Fibroblast of skin of left biceps (primary cell): ENCODE measurements at places on chromosomes 2 and 18.

- no peak for DNase-seq
Observed at GRCh38 chr2:195044801-195045200, 612.2 kb upstream of the SLC39A10 start.

- no peak for DNase-seq
Observed at GRCh38 chr18:43155842-43156241, 40.4 kb upstream of the RIT2 start.

GRCh38 chr2:932320-933115, 18.1 kb upstream of the SNTG2 start:
- no peak for DNase-seq

DNA sequence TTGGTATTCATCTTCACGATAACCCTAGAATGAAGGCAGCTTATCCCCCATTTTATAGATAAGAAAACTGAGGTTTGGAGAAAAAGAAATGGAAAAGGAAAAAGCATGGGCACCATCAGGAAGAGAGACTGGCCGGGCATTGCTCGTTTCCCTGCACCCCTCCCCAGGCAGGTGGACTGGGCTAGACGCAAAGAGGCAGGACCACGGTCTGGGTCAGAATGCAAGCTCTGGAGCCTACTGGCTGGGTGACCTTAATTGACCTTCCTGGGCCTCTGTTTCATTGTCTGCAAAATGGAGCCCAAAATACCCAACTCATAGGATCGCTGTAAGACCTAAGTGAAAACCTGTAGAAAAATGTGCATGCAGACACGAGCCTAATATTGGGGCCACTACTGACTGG, 135.3 kb upstream of the GLI2 start:
- DNase-seq, result no peak

- peak; percentile 94 for DNase-seq
Observed at GRCh38 chr18:12947285-12948049, at the start of gene SEH1L. Gene SEH1L (plus strand): TSS chr18:12948011. CDS start chr18:12948122, 111 bp downstream.

DNA sequence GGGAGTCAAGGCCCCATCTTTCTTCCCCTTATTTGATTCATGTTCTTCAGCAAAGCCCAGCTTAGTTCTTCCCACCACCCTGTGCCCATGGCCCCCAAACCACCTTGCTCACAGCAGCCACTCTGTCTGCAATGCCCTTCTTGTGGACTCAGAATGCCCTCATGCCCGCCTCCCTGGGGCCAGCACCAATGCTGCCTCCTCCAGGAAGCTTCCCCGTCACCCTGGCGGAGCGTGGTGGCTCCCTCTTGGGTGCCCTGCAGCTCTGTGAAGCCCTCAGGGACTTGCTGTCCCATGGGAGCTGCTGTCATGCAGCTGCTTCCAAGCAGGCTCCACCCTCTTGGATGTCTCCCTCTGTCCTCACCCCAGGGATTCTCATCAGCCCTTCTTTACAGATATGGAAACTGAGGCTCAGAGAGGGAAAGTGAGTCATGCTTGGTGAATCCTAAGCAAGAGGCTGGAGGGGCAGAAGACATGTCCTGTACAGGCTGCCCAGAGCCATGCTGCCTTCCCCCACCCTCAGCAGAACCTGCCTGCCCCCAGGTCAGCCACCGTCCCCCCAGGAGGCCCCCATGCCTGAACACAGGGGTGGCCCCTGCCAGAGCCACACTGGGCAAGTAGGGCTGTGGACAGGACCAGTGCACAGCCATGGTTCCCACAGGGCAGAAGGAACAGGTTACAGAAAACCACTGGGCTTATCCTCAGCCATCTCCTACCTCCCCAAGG, 11.8 kb upstream of the DUSP2 start:
- DNase-seq, result no peak

DNA sequence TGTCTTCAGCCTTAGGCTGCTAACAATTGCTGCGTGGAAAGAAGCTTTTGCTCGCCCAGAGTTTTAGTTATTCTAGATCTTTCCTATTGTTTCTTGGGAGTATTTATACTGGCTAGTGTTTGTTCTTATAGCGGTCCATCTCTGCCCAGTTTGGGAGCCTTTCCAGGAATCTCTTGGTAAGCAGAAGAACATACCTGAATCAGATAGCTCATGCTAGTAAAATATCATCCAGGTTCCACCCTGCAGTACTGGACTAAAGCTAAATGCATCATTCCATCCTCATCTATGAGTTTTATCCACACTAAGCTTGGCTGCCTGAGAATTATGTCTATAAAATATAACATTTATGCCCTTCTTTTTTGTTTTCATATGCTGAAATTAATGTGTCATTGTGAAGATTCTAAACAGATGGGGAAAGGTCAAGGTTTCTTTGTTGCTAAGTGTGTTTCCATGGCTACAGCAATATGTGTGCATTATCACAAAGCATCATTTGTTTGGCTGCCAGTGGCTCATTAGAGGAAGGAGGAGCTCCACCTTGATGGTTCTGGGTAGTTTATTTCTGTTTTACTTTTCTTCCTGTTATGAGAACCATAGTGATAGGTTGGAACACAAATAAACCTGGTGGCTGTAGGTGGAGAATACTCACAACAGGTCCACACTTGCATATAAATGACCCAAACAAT, 182.8 kb downstream of the PIK3C3 start:
- DNase-seq, result no peak

DNA sequence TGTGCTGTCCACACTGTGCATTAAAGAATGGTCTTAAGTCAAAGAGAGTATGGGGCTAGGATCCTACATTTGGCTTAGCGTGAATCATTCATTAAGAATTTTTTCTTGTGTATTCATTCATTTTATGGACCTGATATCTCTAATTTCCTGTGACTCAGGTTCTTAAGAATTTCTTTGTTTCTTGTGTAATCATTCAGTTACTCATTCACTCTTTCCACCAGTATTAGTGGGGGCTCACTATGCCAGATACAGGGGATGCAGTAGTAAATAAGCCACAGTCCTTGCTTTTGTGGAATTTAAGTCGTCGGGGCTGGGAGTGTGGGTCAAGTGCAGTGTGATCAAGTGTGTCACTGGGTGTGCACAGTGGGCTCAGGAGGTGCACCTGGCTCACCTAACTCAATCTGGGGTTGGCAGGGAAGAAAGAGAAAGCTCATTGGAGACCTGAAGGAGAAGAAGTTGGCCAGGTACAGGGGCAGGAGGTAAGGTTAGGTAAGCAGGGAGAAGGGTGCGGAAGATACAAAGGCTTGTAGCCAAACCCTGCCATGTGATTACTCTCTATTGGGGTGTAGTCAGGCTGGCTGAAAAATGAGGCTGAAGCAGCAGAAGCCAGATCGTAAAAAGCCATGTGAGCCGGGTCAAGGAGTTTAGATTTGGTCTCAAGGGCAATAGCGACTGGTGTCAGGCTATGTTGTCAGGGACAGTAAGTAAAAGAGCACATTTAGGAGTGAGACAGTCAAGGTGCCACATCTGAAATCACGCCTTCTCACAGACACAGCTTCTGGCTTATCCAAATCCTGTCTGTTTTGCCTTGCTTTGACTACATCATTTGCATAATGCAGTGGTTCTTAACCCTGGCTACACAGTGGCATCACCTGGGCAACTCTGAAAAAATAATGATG, 67.2 kb downstream of the KCTD1 start:
- DNase-seq, result peak; percentile 89

- no peak for DNase-seq
Observed at GRCh38 chr2:20453087-20453486, 6.2 kb downstream of the RHOB start.

DNA sequence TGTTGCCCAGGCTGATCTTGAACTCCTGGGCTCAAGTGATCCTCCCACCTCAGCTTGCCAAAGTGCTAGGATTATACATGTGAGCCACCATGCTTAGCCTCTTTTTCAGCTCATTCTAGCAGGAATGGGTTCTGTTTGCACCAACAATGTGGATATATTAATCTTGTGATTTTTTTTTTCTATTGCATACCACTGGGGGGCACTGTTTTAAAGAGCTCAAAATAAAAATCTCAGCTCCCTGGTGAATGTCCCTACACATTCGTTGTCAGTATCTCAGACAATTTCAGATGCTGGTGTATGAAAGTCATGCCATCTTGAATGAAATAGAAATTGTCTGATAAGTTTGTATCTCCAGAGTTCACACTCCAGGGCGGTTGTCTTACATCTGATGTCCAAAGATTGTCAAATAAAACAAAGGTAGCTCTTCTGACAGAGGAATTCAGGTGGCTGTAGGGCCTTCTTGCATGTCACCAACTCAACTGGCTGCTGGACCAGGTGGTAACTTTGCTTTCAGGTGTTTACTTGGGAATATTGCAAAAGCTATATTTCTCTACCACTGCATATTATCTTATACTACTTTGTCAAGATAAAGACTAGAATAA, 3.1 kb upstream of the MATN3 start:
- DNase-seq, result no peak

DNA sequence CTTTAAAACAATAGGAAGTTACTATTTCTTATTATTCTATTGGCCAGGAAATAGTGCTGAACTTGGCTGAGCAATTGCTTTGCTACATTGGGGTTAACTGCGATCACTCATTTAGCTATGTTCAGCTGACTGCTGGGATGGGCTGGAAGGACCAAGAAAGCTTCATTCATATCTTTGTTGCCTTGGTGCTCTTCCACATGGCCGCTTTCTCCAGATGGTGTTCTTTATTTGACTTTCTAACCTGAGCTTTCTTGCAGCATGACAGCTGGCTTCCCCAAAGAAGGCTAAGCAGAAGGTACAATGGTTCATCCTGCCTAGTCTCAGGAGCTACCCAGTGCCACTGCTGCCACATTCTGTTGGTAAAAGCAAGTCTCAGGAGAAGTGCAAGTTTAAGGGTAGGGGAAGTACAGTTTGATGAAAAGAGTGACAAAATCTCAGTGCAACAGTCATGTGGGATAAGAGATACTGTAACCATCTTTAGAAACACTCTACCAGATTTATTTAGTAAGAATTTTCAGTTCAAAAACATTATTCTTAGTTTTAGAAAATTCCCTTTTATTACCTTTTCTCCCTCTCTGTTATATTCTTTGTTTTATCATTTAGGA, 180.6 kb upstream of the RBMS1 start:
- no peak for DNase-seq

DNA sequence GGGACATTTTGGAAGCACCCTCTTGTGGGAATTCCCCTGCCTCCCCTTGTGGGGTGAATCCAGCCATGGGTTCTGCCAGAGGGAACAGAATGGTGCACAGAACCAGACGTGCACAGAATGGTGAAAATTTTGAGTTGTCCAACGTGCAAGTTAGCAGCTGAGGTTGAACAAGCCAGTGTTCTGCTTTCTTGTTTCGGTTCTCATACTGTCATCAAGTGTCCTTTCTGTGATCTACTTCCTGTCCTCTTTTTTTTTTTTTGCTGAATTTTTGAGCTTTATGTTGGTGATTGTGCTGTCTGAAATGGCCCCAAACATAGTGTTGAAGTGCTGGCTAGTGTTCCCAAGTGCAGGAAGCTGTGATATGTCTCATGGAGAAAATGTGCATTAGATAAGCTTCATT, 21.5 kb upstream of the REEP1 start:
- no peak for DNase-seq

DNA sequence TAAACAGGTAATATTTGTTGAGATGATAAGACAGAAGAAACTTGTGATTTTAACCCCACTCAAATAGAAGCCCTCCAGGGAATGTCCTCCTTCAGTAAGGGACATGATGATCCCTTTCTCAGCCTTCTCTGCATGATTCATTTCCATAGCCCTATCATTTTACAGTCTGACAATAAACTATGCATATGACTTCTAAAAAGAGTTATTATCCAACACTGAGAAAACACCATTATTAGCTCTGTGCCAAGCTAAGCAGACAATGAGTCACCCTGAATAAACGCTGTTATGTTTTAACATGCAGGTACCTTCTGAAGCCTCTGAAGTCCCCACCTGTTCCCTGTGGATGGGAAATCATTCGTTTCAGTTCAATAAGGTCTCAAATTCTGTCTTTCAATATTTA, 54.7 kb downstream of the DTNB start:
- DNase-seq, result peak; percentile 12

DNA sequence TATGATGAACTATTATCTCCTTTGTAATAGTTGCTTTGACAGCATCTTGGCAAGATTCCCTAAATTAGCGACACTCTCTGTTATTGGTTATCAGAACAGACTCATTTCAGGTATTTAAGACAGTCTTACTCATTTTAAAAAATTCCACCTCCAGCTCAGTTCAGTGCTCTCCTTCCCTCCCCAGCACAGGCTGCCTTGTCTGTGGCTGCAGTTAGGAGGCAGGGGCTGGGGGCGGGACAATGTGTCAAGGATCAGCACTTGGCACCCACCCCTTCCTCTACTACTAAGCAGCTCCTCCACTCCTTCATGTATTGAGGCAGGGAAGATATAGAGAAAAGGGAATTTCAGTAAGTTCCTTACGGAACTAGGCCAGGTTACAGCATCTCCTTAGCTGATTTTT, 85.0 kb downstream of the VSNL1 start:
- no peak for DNase-seq

- no peak for DNase-seq
Observed at GRCh38 chr2:39068299-39069135, 52.3 kb downstream of the SOS1 start.

DNA sequence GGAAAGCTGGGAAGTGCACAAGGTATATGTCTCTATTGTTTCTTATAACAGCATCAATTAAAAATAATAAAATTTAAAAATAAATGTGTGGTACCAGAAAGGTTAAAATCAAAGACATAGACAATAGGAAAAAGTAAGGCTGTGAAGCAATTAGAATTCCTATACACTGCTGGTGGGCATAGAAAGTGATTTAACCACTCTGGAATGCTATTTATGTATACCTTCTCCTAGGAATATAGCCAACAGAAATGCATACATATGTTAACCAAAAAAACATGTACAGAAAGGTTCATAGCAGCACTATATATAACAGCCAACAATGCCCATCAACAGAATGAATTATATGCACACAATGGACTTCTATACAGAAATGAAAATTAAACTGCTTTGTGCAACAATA, 43.0 kb downstream of the WDSUB1 start:
- DNase-seq, result peak; percentile 30

GRCh38 chr2:56334622-56335021, 150.8 kb downstream of the CCDC85A start:
- DNase-seq, result no peak

- DNase-seq, result no peak
Observed at GRCh38 chr2:239259173-239259572, 141.6 kb downstream of the HDAC4 start.

- no peak for DNase-seq
Observed at GRCh38 chr18:44715842-44716241, 35.2 kb downstream of the SETBP1 start.

DNA sequence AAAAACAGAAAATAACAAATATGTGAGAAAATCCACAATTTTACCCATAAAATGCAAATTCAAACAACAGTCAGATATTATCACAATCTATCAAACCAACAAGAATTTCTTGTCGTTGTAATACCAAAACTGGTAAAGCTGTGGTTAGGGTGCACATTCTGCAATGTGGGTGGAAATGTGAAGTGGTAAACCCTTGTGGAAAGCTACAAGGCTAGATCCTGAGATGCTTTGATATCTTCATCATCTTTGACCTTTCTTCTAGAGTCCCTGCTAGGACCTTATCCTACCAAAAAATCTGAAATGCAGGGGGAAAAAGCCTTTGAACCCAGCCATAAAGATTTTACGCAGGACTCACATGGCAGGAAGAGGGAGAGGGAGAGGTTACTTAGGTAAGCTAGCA, 17.2 kb upstream of the ATG16L1 start:
- no peak for DNase-seq
